ENCODE measurements at places on chromosomes 5 and 9.
A peak's percentile ranks its signal among the peaks of the same experiment; 100 is the strongest.

DNA sequence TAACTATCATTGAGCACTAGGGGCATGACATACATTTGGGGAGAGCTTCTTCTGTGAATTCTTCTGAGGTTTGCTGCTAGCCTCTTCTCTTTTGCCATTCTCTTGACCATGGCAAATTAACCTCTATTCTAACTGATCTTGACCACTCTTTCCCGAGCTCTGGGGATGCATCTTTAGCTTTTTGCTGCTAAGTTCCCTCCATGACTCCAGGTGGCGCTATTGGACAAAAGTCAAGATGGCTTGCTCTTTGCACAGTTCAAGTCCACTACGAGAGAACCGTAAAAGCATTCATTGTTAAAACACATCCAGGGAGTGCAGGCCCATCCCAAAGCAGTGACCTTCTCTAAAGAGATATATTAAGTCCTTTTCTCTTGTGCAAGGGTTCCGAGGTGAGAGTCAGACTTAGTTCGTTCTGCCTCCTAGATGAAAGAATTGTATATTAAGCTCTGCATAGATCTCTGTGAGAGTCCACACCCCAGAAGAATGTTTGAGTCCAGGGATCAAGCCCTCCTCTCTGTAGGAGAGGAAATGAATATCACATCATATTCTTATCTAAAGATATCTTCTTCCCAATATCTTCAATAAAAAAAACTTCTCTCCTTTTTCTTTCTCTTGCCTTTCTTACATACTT is 1152.9 kb upstream of the CDH6 start:
- no peak for DNase-seq

GRCh38 chr9:132877824-132878694 is at the start of gene AK8:
AK8 (minus strand) TSS chr9:132878284; CDS start chr9:132878255, 29 bp downstream.
- peak; percentile 51 for DNase-seq

DNA sequence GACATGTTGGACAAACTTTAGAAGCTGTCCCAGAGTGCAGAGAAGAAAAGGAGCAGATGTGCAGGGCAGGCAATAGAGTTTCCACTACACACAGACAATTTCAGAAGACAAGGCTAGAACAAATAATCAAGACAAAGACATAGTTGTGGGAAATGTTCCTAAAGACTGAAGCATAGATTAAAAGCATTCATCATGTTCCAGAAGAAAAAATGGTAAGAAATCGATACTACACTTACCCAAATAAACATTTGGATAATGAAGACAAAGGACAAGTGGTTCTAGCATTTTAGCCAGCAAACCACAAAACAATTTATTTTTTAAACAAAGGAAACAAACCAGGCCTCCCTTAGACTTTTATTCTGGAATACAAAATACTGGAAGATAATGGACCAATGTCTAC is 97.9 kb downstream of the FSTL4 start:
- no peak for DNase-seq

DNA sequence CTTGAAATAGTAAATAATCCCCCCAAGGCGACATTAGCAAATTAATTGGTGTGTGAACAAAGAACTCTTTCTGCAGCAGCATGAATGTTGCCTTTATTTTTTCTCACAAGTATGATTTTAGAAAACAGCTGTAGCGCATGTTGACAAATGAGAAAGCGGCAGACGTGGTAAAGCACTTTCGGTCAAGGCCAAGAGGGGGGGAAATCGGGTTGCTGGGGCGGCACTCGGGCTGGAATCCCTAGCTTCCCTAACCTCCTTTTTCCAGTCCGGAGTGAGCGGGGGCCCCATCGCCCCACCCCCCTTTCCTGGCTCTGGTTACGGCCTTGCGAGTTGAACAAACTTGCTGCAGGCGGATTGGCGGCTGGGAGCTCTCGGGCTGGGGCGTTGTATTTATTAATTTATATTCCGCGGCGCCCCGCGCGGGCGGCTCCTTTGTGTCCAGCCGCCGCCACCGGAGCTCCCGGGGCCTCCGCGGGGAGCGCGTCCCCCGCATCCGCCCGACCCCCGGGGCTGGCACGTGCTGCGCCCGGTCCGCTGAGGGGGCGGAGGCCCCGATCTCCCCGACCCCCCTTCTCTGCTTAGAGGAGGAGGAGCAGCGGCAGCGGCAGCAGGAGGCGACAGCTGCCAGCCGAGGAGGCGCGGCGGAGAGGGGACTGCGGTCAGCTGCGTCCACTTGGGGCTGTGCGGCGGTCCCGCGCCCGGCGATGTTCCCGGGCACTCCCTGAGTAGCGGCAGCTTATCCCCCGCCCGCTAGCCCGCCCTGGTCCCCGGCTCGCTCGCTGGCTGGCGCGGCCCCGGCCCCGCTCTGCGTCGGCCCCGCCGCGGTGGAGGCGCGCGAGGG is at the start of gene RHOBTB3:
Gene RHOBTB3, plus strand, starts transcription at position 607 of the 841 bp plus-strand sequence. CDS start 347 bp downstream, outside the sequence.
- peak; percentile 53 for DNase-seq

- no peak for DNase-seq
These were observed 5.5 kb downstream of the EXOSC2 start for GRCh38 chr9:130699047-130699446.

GRCh38 chr5:77987988-77988387 is 211.8 kb upstream of the TBCA start:
- DNase-seq: no peak

DNA sequence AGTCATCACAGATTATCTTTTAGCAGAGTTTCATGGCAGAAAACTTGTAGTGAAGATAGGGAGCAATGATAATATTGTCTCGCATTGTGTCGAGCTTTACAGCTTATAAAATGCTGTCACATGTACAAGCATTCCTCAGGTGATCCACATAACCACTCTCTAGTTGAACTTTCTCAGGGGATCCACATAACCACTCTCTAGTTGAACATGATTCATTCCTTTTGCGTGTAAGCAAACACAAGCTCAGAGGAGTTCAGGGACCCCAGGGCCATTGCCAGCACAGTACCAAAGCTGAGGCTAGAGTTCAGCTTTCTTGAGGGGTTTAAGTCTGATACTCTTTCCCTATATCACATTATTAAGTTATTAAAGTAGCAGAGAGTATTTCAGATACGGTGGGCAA is 86.7 kb downstream of the CDH6 start:
- DNase-seq: no peak

DNA sequence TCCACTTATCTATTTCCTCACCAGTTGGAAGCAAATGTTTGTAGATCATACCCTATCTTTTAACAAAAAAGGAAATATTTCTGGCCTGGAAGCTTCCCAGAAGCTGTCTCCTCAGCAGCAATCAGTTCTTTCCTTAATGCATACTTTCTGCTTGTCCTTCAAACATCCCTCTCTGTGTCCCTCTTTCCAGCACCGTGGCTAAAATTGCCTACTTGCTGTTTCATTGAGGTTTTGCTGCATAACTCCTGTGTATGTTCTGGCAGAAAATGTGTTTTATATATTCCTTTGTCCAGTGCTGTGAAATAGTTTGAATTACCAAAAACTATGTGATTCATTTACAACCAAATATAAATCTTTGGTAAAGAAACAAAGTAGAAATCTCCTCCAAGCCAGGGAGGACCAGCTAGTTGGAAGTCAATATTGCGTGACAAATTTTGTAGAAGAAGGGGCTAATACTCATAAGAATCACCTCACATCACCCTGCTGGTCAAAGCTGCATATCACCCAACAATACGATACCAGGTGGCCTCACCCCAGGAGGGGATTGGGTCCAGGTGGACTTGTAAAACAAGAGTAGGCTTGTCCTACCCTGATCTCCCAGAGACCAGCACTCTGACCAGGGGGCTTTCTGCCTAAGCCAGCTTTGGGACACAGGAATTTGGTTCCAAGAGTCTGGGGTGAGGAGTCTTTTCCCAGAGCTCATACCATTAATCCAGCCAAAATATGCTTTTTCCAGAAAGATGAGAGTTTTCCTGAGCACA is 198.4 kb upstream of the SNX2 start:
- DNase-seq: no peak

DNA sequence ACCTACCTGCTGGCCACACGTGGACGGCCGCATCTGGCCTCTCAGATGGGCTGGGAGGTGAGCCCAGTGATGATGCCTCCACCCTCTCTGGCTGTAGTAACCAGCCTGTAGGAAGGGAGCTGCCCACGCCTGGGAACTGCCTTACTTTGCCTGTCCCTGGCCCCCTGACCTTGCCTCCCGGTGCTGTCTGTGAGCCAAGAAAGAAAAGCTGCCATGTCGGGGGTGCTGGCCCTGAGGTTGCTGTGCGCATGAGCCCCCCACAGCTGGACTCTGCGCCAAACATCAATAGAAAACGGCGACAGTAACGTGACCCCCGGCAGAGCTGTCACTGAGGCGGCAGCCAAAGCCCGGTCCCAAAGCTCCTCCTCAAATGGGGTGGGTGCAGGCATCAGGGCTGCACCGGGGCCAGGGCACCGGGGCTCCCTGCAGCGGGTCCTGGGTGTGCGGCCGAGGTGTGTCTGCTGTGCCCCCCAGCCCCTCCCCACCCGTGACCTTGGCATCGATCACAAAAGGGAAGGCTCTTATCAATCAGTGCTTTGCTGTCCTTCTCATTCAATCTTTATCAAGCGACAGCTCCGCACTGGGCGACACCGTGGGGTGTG is 15.3 kb upstream of the SLC9A3 start:
- DNase-seq: no peak

All from anterior cingulate cortex (tissue), 58 donors.